ENCODE measurements at places on chromosomes 5 and 9.

DNA sequence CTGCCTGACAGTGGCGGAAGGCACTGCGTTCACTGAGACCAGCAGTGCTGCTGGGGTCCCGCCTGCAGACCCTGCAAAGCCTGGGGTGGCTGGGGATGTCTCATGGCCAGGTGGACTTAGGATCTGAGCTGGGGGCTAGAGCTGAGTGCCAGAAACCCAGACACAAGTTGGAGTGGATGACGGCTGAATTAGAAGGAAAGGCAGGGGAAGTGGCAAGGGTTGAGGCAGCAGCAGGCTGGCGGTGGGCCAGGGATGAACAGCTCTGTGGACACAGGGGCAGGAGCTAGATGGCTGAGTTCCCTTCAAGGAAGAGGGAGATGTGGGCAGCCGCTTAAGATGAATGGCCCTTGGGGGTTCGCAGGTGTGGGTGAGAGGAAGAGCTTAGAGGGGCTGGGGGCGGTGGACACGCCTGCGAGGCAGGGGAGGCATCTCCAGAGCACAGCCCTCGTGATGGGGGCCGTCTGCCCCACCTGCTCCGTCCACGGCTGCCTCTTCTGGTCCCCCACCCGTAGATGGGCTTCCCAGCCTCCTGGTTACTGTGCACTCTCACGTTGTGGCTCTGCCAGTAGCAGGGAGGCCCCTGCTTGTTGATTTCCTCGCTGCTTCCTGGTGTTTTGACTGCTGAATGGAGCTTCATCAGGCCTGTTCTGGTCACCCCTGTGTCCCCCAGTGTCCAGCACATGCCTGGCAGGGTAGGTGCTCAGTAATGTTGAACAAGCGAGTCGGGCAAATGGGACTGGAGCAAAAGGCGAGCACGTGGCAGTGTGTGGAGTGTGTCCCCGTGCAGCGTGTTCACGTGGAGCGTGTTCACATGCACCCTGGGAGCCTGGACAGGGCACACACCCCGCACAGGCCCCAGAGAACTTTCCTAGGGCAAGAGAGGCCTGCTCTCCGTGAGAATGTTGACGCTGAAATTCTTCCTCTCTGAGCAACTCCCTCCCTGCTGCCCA lies 168.2 kb downstream of the CACNA1B start:
- DNase-seq = no peak

DNA sequence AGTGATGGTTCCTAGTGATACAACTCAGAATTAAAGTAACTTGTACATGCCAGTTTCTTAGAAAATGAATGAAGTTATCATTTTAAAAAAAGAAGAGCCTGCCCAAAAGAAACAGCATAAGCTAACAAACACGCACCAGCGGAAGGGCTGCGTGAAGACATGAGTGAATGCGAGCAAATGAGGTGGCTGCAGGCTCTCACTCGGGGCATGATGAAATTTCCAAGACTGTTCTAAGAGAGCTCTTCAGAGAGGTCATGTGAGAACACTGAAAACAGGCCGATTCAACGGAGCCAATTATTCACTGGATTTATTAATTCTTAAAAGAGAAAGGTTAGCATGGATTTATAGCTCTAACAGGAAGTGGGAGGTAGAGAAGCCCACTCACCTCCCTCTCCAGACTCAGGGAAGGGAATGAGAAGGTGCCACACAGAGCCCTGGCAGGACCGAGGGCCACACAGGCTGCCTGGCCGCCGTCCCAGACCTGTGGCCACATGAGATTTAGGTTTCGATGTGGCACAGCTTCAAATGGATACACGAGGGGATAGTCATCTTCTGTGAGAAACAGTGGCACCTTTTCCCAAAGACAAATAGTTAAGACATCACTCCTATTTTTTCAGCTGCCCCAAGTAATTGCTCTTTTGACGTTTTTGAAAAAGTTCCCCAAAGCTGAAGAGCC lies 55.5 kb downstream of the HABP4 start:
- DNase-seq = no peak

- DNase-seq = no peak
These were observed 16.9 kb upstream of the FER start for GRCh38 chr5:108730617-108731340.

- DNase-seq = no peak
These were observed 38.0 kb downstream of the CREBRF start for GRCh38 chr5:173094012-173094661.

- DNase-seq = no peak
These were observed 32.1 kb downstream of the PDGFRB start for GRCh38 chr5:150123542-150123941.

GRCh38 chr9:131625790-131626670 lies 80.7 kb downstream of the PRRT1B start:
- no peak for DNase-seq

GRCh38 chr9:110192531-110193261 lies 15.3 kb downstream of the C9orf152 start:
- no peak for DNase-seq
